Stimulated activated CD4-positive, alpha-beta T cell treated with anti-CD3 and anti-CD28 coated beads, Interleukin-15, amount 100 ng/mL, for 1 hour (primary cell): ENCODE measurements at places on chromosomes 2 and 18.

- no peak for DNase-seq
Measured at GRCh38 chr2:226020956-226021355, 621.4 kb downstream of the NYAP2 start.

- no peak for DNase-seq
Measured at GRCh38 chr2:20490300-20491181, 43.7 kb downstream of the RHOB start.

DNA sequence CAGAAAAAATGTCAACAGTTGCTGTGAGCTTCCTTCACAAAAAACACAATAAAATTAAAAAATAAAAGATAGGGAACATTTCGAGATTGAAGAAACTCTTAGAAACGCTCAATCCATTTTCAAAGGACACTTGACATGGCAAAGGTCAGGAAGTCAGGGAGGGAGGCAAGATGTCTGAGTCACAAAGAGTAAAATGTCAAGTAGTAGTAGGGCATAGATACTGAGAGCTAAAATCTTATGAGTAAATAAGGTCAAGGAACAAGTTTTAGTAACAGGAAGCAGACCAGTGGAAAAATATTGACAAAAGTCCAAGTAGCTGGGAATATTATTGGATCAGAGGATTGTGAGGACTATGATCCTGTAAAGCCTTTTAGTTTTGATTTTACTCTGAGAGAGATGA is 495.6 kb downstream of the TMX3 start:
- no peak for DNase-seq

DNA sequence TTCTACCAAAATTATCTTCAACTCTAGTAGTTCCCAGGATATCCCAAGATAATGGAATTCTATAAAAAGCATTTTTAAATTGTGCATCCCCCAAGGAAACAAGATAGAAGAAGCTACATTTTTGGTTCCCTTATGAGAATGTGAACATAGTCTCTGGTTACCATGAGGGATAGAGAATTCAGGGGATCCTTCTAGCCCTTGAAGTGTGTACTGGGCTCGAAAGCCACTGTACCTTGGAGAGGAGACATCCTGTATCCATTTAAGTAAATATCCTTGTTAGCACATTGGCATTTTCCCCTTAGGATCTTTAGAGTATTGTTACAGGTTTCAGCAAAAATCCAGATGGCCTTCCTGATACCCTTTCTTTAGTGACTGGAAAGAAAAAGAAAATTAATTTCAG is 228.5 kb downstream of the RTP5 start:
- DNase-seq: no peak

- DNase-seq: no peak
Measured at GRCh38 chr2:157990173-157990572, 111.5 kb upstream of the UPP2 start.

- DNase-seq: no peak
Measured at GRCh38 chr2:45178359-45178758, 169.1 kb upstream of the SIX2 start.
